ENCODE measurements at places on chromosomes 7 and 10. TPM values are rescaled to one million over a fixed set of nuclear protein-coding genes. Genes with fewer than 3 reads are reported as not detected.

Gene SLC29A3
- total RNA-seq, result 2.5 TPM

- no peak for DNase-seq
These were observed 152.1 kb downstream of the SNX10 start for GRCh38 chr7:26443751-26444150.

Gene EVX1
- not detected for total RNA-seq

- DNase-seq, result no peak
These were observed 166.4 kb upstream of the PPP1R3A start for GRCh38 chr7:114085313-114085591.

GRCh38 chr10:111084366-111085255 lies 7.8 kb downstream of the ADRA2A start:
- no peak for DNase-seq

GRCh38 chr7:28161331-28161730 lies 19.3 kb downstream of the JAZF1 start:
- no peak for DNase-seq

Gene OPN4
- total RNA-seq, result under 0.01 TPM

- no peak for DNase-seq
These were observed 178.1 kb downstream of the AVL9 start for GRCh38 chr7:32673275-32673983.

- no peak for DNase-seq
These were observed 19.2 kb downstream of the ZNF107 start for GRCh38 chr7:64685091-64685490.

DNA sequence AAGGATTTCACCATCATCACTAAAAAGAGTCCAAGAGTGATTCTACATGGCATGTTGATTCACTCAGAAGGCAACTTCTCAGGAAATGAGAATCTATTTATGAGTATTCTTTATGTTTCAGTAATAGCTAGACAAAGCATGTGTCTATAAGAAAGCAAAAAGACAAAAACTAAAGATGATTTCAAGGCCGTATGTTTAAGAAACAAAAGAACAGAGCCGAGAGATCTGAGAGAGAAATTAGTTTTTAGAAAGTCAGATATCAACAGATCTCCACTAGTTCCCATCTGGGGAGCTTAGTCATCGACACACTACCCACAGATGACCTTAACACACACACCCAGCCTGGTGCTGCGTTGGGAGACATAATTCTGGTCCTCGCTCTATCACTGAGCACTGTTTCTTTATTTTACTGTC lies 21.0 kb downstream of the PIP4K2A start:
- no peak for DNase-seq

- DNase-seq, result no peak
These were observed 23.2 kb upstream of the CFAP46 start for GRCh38 chr10:132965411-132966057.

Measured in thymus (tissue), 14 donors.